ENCODE measurements at places on chromosomes 6 and 20. TPM values are rescaled to one million over a fixed set of nuclear protein-coding genes. Genes with fewer than 3 reads are reported as not detected.

DNA sequence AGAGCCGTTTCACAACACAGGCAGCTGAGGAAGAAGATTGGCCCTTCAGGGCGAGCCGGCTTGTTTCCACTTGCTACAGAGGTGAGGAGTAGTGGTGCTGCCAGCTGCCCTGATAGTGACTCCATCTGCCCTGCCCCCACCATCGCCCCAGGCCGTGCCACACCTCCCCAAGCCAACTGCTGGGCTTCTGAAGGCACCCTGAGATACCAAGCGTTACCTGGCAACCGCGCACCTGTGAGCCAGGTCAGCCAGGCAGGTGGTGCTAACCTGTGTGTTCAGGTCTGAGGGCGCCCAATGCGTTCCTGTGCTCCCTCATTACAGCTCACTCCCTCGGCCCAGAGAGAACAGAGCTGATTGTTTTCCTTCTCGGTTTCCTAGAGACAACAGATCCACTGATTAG is 299.1 kb upstream of the ID4 start:
- DNase-seq: no peak

- no peak for DNase-seq
These were observed 31.2 kb upstream of the IRF4 start for GRCh38 chr6:360349-360748.

- DNase-seq: no peak
These were observed 17.1 kb upstream of the ADRM1 start for GRCh38 chr20:62285722-62286121.

- no peak for DNase-seq
These were observed 293.5 kb upstream of the FERMT1 start for GRCh38 chr20:6416371-6416770.

DNA sequence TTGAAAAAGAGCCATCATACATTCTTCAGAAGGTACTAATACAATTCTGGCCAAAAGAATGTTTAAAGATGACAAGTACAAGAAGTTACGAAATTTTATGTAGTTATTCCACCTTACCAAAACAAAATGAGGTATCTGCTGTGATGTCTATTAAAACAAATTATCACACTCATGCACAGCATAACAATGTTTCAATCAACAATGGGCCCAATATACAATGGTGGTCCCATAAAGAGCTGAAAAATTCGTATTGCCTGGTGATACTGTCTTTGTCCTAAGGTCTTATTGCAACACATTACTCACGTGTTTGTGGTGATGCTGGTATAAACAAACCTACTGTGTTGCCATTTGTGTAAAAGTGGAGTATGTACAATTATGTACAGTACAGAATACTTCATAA is 3.6 kb upstream of the NUP153 start:
- DNase-seq: no peak

GRCh38 chr20:62617711-62618483 is 24.4 kb upstream of the SLCO4A1 start:
- DNase-seq: no peak

DNA sequence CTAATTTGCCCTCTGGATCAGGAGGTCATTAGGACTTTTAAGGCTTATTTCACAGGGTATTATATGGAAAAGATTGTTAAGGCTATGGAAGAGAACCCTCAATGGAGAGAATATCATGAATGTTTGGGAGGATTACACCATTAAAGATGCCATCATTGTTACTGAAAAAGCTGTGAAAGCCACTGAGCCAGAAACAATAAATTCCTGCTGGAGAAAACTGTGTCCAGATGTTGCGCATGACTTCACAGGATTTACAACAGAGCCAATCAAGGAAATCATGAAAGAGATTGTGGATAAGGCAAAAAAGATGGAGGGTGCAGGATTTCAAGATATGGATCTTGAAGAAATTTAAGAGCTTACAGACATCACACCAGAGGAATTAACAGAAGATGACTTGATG is 798.3 kb upstream of the SLC35B3 start:
- DNase-seq: no peak

DNA sequence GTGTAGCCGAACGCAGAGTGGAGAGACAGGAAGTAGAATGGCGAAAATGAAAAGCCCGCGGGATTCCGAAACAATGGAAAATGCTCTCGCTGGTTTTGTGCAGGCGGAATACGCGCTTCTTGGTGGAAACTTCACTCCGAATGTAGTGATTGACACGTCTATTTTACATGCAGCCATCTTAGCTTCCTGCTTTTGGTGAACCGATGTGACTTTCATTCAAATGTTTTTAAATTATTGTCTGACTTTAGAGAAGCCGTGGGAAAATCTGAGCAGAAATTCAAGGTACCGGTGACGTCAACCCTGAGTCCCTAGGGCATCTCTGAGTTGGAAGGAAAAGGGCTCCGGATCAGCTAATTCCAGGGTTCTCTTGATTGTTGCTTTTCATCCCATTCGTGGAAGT is 11.4 kb downstream of the GPX5 start:
- no peak for DNase-seq

- no peak for DNase-seq
These were observed 47.4 kb downstream of the TCP11 start for GRCh38 chr6:35093783-35094182.

- DNase-seq: no peak
These were observed 394.8 kb downstream of the SAMD5 start for GRCh38 chr6:147903321-147903720.

BMP5 gene
- not detected for total RNA-seq

TNFRSF6B gene
- 147 TPM for total RNA-seq

ZNF217 gene
- 33.8 TPM for total RNA-seq

FAM209B gene
- not detected for total RNA-seq

GGTLC1 gene
- not detected for total RNA-seq

ELOVL5 gene
- total RNA-seq: 85.3 TPM

NRSN2 gene
- total RNA-seq: 1.9 TPM

LBP gene
- total RNA-seq: 0.15 TPM

Measured in HCT116 (cell line).